ENCODE measurements at places on chromosomes 6 and 20.

- DNase-seq, result no peak
Observed at GRCh38 chr6:139903411-139904157, 529.1 kb upstream of the CITED2 start.

DNA sequence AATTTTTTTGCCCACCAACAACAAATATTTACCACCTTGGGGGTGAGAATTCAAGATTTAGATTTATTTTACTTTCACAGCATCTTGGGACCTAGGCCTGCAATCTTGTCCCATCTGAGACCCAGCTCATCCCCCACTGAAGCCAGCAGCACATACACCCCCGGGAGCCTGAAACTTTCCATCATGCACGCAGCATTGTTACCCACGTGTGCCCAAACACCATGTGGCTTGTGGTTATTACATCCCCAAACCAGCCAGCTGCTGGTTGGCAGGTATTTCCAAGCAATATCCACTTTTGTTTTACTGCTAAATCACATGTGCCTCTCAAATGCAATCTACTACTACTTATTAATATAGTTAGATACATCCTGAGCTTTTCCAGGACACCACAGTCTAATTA, 149.3 kb upstream of the NT5E start:
- no peak for DNase-seq

- no peak for DNase-seq
Observed at GRCh38 chr6:131183427-131184095, 48.3 kb downstream of the AKAP7 start.

DNA sequence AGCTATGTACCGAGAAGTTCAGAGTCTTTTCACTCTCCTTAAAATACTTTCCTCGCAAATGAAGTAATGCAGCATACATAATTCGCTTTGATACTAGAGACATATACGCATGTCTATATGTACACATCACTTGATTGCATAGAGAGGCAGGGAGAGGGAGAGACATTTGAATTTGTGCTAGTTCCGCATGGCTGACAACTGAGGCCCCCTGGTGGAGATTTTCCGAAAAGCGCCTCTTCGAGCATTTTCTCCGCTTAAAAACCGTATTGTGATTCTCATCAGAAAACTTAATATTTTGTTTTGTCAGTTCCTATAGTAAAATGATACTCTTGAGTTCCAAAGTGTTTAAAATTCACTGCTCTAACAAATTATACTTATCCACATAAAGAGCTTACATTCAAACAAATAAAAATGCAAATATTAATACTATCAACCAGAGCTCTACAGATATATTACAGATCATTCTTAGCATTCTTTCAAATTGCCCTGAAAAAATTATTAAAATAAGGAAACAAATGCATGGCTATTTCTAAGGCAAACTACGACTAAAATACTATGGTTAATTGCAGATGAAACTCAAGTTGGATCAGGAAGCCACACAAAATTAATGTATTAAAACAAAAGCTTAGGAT, 637 bp downstream of the MYLK4 start:
- DNase-seq, result peak; percentile 20

DNA sequence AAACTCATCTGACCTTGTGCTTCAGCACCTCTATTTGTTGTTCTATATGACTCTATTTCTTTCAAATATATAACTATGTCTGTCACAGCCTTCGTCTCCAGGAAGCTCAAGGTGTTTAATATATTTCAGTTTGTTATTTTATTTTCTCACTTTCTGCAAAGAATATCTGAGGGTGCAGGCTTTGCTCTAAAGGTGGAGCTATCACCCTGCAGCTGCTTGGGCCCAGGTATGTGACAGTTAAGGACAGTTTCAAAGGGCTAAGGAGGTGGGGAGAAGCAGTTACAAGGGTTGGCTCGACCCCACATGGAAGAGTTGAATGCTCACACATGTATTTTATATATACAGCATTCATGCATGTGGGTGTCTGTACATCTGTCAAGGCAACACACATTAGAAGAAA, 405.6 kb downstream of the BTBD9 start:
- DNase-seq, result no peak

GRCh38 chr20:16175322-16175961, 397.8 kb downstream of the KIF16B start:
- no peak for DNase-seq
